ENCODE measurements at places on chromosomes 3 and 15. TPM values are rescaled to one million over a fixed set of nuclear protein-coding genes. Genes with fewer than 3 reads are reported as not detected.

DNA sequence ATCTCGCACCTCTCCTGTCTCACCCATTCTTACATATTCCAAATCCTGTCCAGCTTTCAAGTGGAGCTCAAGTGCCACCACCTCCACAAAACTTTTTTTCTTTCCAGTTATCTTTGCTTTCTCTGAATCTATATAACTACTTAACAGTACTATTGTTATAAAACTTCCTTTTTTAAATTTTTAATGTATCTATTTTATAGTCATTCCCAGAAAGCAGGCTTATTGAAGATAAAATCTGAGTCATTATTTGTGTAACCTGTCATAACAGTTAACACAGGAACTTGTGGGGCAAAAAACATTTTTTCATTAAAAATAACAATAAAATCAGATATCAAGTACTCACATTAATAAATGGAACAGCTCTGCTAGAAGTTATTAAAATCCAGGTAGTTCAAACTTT, 73.3 kb upstream of the ALCAM start:
- no peak overlapping the region for H3K4me3 ChIP-seq
- H3K27me3 ChIP-seq: no peaks in the 10 kb centered on the region
- no peak overlapping the region for H3K27ac ChIP-seq
- no peaks in the 10 kb centered on the region for H3K4me1 ChIP-seq

- H3K27ac ChIP-seq: no peak overlapping the region
- no peaks in the 10 kb centered on the region for H3K36me3 ChIP-seq
- no peak overlapping the region for H3K4me3 ChIP-seq
- H3K27me3 ChIP-seq: no peaks in the 10 kb centered on the region
Measured at GRCh38 chr3:194091141-194091540, 44.8 kb upstream of the HES1 start.

- no peak overlapping the region for H3K27ac ChIP-seq
- H3K27me3 ChIP-seq: no peaks in the 10 kb centered on the region
- DNase-seq: no peak
- H3K4me3 ChIP-seq: no peak overlapping the region
- no peaks in the 10 kb centered on the region for H3K36me3 ChIP-seq
- H3K4me1 ChIP-seq: no peaks in the 10 kb centered on the region
Measured at GRCh38 chr15:93146196-93146595, 57.2 kb upstream of the RGMA start.

GRCh38 chr3:160128056-160128455, 97.2 kb upstream of the C3orf80 start:
- H3K36me3 ChIP-seq: no peaks in the 10 kb centered on the region
- no peak for DNase-seq
- H3K4me1 ChIP-seq: peaks cover 25% of the 10 kb centered on the region
- no peaks in the 10 kb centered on the region for H3K27me3 ChIP-seq

DNA sequence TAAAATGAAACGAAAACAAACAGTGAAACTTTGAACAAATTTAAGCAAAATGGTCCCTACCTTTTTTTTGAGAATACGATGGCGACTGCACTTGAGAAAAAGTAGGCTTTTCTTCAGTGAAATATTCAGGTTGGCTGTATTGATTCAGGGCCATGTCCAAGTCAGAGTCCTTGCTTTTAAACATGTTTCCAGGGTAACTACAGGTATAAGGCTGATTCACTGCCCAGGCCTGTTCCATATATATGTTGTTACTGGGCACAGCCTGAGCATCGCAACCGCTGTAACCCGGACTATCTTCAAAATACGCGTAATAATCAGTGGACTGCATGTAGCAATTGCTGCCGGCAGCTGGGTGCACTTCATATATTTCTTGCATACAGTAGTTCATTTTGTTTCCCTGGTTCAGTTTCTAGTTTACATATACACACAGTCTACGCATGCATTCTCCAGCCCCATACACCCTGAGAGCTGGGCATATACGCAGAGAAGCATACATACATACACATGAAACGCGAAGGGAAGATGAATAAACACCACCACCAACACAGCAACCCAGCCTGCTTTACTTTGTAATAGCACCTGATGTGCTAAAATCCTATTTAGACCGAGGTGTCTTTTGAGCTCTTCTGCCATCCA, 220.0 kb downstream of the NR1D2 start:
- peaks cover 12% of the 10 kb centered on the region for H3K4me1 ChIP-seq
- H3K27me3 ChIP-seq: no peaks in the 10 kb centered on the region
- DNase-seq: no peak
- no peak overlapping the region for H3K4me3 ChIP-seq

- peaks cover 10% of the 10 kb centered on the region for H3K4me1 ChIP-seq
- peak within 1 kb of the TSS; percentile 18 for H3K27ac ChIP-seq
- DNase-seq: peak; percentile 72
- H3K36me3 ChIP-seq: no peaks in the 10 kb centered on the region
- peaks cover 38% of the 10 kb centered on the region for H3K27me3 ChIP-seq
- H3K4me3 ChIP-seq: peak within 1 kb of the TSS; percentile 52
Measured at GRCh38 chr15:68431792-68432401, at the start of gene ITGA11. TSS of gene ITGA11 (minus strand) at chr15:68432163. CDS start at chr15:68432066, 97 bp downstream.

DNA sequence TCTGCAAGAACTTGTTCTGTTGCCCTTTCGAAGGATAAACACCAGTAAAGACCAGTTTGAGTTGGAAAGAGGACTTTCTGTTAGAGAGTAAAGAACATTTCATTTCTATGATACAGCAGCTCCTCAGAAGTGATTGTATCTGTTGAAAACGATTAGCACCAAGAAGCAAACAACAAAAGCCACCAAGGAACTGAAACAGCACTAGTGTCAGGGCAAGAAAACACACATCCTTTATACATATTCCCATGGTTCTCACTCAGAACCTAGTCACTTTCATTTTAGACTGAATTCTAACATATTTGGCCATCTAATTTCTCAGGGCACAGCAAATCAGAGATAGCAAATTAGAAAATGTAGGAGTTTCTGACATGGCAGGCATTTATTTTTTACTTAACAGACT, 116.1 kb downstream of the ATP1B3 start:
- no peak overlapping the region for H3K27ac ChIP-seq
- no peaks in the 10 kb centered on the region for H3K4me1 ChIP-seq
- no peak for DNase-seq

DNA sequence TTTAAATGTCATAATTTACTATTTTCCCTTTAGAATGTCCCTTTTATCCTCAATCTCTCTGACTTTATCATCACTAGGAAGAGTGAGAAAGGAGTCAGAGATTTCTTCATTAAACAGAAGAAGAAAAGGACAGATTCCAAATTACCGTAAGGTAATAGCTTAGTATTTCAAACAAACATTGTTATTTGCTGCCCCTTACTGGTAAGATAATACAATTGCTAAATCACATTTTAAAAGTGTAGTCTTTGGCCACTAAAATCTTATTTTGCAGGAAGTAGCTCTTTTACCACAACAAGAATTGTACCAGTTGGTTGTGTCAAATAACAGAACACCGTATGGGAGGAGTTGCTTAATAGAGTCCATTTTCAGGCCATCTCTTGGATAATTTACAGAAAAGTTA, 53.7 kb downstream of the CGGBP1 start:
- H3K4me3 ChIP-seq: no peak overlapping the region
- H3K4me1 ChIP-seq: no peaks in the 10 kb centered on the region
- H3K27me3 ChIP-seq: no peaks in the 10 kb centered on the region
- H3K36me3 ChIP-seq: no peaks in the 10 kb centered on the region
- DNase-seq: no peak
- H3K27ac ChIP-seq: no peak overlapping the region

- no peaks in the 10 kb centered on the region for H3K27me3 ChIP-seq
- no peaks in the 10 kb centered on the region for H3K36me3 ChIP-seq
- peaks cover 62% of the 10 kb centered on the region for H3K4me1 ChIP-seq
- peak overlapping the region; percentile 82 for H3K4me3 ChIP-seq
Measured at GRCh38 chr15:64701482-64702184, 73.8 kb downstream of the RBPMS2 start.

GRCh38 chr3:53361852-53362251, 14.5 kb upstream of the DCP1A start:
- H3K27ac ChIP-seq: no peak overlapping the region
- H3K36me3 ChIP-seq: no peaks in the 10 kb centered on the region
- no peaks in the 10 kb centered on the region for H3K27me3 ChIP-seq
- H3K4me3 ChIP-seq: no peak overlapping the region

DNA sequence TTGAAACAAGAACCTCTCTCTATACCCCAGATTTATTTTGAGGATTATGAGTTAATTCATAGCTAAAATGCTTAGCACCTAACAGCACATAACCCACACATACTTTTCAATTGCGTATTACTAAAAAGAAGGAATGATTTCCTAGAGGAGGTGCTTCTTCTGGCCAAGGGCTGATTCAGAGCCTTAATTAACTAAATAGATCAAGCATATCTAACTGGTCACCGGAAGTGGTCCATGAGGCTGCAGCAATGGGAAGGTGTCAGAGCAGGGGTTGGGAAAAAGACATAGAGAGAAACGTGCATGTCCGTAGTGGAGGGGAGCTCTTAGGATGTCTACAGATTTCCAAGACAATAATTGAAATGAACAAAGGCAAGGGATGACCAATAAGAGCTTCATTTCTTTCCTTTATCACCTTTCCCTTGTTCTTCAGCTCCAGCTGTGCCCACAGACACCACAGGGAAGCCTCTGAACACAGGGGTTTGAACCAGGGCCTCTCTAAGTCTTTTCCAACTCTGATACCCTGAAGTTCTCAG, 467 bp downstream of the HGD start:
- no peak overlapping the region for H3K27ac ChIP-seq
- peaks cover 18% of the 10 kb centered on the region for H3K4me1 ChIP-seq
- no peak for DNase-seq

DNA sequence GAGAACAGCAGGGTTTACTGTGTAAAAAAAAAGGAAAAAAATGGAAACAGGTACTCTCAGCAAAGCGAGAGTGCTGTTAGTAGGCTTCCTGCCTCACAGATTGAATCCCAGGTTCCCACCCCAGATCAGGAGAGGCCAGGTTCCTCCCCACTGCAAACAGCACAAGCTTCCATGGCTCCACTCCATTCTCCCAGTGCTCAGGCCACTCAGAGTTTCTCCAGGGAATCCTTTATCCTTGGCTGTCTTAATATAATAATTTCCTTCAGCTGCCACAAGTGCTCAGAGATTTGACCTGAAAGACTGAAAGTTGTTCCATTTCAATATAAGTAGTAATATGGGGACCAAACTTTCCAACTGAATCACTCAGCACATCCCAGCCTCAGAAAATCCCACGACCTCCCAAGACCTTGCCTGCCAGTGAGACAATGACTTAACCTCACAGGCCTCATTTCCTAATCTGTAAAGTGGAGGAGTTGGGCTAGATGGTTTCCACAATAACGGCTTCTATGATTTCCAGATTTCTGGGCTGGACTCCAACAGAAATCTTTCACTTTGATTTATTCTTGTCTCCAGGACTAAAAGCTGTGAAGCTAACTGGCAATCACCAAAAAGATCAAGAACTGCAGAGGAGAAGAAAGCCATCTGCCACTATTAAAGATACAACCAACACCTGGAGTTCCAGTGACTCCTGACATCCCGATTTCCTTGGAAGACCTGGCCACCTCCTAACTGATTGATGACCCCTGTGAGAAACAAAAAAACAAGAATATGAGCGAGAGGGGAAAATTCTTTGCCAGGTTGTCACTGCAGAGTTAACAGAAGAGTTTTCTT, 289.5 kb downstream of the NEK10 start:
- H3K27ac ChIP-seq: no peak overlapping the region
- no peaks in the 10 kb centered on the region for H3K36me3 ChIP-seq
- no peaks in the 10 kb centered on the region for H3K4me1 ChIP-seq
- no peak overlapping the region for H3K4me3 ChIP-seq
- H3K27me3 ChIP-seq: no peaks in the 10 kb centered on the region

GRCh38 chr15:47003568-47003967, 713.7 kb upstream of the SEMA6D start:
- no peak for DNase-seq
- H3K4me1 ChIP-seq: no peaks in the 10 kb centered on the region
- H3K27ac ChIP-seq: no peak overlapping the region
- H3K36me3 ChIP-seq: no peaks in the 10 kb centered on the region

DNA sequence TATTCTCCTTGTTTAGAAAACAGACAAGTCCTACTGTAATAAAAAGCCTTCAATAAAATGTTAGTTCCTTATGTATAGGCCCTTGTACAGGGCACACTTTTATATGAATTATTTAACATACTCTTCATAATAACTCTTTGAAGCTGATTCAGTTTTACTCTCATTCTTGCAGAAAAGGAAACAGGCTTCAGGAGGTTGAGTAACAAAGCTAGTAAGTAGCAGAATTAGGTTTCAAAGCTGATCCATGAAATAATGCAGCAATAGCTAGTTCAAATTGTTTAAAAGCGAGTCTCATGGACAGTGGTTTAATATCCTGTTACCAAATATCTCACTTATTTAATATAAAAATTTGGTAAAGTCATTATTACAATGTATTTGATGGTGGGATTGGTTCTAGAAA, 25.0 kb downstream of the TCF12 start:
- no peaks in the 10 kb centered on the region for H3K27me3 ChIP-seq
- H3K4me1 ChIP-seq: no peaks in the 10 kb centered on the region
- no peak overlapping the region for H3K27ac ChIP-seq

GRCh38 chr3:188272481-188273372, 118.8 kb downstream of the LPP start:
- no peaks in the 10 kb centered on the region for H3K27me3 ChIP-seq
- H3K4me1 ChIP-seq: peaks cover 44% of the 10 kb centered on the region
- no peak overlapping the region for H3K4me3 ChIP-seq

DNA sequence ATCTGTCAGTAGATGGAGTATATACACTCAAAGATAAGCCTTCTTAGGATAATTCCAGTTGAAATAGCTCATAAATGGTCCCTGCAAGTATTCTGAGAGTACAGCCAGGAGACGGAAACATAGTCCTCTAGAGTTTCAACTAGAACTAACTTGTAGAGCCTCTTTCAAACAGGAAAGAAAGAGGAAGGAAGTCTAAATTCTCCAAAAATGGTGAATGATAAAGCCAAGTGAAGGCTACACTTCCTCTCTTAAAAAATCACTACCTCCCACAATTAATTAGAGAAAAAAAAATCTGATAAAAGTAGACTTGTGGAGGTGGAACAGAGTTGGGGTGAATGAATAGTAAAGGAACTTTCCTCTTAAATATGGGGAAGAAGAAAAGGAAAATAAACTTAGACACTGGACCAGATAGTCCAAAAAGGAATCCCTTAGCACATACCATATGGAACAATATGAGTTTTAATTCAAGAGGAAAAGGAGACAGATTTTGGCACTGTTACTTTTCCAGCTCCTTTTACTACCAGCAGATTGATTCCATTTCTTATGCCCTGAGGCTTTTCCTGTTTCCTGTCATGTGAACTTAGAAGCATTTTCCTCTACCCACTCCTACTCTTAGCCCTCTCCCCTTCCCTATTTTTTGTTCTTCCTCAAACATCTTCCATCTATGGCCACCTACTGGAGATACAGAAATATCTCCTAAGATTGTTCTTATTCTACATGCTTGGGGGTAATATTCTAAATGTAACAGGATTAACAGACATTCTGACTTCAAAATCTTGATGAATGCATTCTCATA, 207.6 kb downstream of the CHST2 start:
- no peak overlapping the region for H3K4me3 ChIP-seq
- no peak overlapping the region for H3K27ac ChIP-seq
- H3K4me1 ChIP-seq: no peaks in the 10 kb centered on the region
- no peaks in the 10 kb centered on the region for H3K36me3 ChIP-seq
- no peak for DNase-seq
- H3K27me3 ChIP-seq: no peaks in the 10 kb centered on the region

- H3K4me1 ChIP-seq: no peaks in the 10 kb centered on the region
- no peak overlapping the region for H3K27ac ChIP-seq
- no peaks in the 10 kb centered on the region for H3K36me3 ChIP-seq
Measured at GRCh38 chr3:94440767-94441493, 378.1 kb downstream of the NSUN3 start.

The SLC30A4 gene
- total RNA-seq: 4.8 TPM

The CPLX3 gene
- not detected for total RNA-seq

The CFAP91 gene
- 9.0 TPM for total RNA-seq

The ZBTB11 gene
- 23.5 TPM for total RNA-seq

The SEMA6D gene
- total RNA-seq: 10.2 TPM

The GAP43 gene
- total RNA-seq: not detected

The GPR160 gene
- 24.4 TPM for total RNA-seq

The NFKBIZ gene
- total RNA-seq: 76.2 TPM

The CADM2 gene
- total RNA-seq: 0.83 TPM

The ZNF620 gene
- 6.4 TPM for total RNA-seq

All from lower lobe of right lung (tissue), 2 donors.